ENCODE measurements at places on chromosomes 2 and 18.

DNA sequence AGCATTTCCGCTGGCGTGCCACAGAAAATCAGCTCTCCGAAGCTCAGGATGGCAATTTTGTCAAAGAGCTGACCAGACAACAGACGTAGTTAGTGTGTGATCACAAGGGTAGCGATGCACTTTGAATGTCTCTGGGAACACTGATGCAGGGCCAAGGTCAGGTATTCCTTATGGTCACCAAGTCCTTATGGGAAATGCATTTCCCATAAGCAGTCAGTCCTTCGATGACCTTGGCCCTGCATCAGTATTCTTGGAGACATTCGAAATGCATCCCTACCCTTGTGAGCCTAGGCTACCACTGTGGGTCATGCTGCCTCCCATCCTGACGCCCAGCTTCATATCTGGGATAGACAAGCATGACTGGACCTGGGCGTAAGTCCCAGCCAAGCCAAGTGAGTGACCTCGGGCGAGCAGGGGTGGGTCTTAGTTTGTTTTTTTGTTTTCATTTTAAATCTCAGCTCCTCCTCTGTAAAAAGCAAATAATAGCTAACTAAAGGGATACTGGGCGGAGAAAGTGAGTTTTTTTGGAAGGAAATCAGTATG is 13.6 kb downstream of the ABCG5 start:
- DNase-seq = no peak

- no peak for DNase-seq
Measured at GRCh38 chr2:49845671-49846070, 691.4 kb upstream of the FSHR start.

DNA sequence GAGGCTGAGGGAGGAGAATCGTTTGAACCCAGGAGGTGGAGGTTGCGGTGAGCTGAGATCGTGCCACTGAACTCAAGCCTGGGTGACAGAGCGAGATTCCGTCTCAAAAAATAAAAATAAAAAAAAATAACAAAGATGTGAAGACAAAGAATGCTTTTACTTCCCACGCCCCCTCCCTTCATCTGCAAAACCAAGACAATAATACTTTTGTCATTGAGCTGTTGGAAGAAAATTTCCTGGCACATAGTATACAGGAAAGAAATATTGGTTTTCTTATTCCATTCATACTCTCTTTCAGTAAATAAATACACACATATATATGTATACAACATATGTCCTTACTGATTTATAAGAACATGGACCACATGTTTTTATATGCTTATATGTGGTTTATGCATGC is 12.2 kb downstream of the GREB1 start:
- DNase-seq = no peak

- no peak for DNase-seq
Measured at GRCh38 chr2:8159966-8160603, 521.8 kb upstream of the ID2 start.

DNA sequence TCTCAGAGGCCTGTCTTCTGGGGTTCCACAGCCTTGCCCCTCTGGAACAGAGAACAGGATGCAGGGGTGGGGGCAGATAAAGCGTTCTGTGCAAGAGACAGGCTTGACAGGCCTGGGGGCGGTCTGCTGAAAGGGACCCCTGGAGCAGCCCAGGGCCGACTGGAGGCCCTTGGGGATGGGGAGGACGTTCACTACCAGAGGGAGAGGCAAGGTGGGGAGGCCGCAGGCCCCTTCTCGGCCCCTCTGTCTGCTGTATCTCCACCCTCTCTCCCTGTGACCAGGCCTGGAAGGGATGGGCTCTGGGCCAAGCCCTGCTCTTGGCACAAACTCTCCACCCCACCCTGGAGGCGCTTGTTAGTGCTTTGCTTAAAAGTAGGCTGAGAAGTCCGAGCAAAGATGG is 27.3 kb upstream of the INHBB start:
- no peak for DNase-seq

DNA sequence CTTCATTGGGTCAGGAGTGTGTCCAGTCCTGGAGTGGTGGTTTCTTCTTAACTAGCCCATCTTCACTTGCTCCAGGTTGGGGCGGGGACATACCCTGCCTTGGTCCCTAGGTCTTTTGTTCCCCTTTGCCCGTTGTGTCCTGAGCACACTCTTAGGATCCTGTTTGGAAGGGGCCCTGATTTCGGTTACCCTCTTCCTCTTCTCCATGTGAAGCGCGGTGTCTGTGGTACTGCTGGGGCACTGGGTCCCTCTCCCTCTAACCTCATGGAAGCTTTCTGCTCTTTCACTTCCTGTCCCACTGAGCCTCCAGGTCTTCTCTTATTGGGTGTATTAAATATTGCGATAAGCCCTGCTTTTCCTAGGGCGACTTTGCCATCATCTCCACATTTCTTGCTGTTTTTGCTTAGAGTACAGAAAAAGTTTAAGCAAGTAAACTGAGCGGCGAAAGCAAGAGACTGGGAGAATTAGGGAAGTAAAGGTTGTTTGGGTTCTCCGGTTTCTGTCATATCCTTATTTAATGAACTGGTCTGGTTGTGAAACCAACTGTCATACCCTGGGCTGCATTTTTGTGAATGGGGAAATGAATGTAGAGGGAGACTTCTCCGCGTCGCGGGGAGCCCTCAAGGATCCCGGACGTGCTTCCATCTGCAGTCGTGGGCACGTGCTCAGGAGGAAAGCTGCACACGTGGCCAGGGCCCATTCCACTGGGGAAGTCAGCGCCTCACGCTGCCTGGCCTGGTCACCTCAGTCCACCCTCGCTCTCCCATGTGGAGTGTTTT is 73.8 kb upstream of the B3GNT7 start:
- no peak for DNase-seq

- no peak for DNase-seq
Measured at GRCh38 chr2:56109994-56110393, 73.8 kb upstream of the CCDC85A start.

DNA sequence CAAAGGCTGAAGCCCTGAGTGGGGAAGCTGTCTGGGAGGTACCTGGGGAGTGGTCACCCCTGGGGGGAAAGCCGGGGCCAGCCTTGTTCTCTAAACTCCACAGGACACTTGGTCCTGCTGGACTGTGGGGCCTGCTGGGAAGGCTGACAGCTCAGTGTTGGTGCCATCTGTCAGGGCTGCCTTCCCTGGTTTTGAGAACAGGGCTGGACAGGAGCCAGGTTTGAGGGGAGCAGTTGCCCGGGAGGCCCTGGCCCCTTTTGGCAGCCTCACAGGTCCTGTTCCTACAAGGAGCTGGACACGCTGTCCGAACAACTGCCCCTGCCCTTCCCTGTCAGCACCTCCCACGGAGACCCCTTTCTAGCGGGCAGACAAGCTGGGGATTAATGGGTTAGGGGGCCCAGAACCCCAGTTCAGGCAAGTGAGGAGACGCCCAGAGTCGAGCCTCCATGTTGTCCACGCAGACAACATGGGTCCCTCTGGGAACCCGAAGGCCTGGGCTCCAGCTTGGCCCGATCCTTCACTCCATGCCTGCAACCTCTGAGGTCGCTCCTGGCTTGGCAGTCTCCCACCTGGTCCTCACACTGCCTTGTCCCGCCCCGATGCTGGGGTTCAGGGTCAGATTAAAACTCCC is 40.8 kb downstream of the ATOH8 start:
- DNase-seq = no peak

DNA sequence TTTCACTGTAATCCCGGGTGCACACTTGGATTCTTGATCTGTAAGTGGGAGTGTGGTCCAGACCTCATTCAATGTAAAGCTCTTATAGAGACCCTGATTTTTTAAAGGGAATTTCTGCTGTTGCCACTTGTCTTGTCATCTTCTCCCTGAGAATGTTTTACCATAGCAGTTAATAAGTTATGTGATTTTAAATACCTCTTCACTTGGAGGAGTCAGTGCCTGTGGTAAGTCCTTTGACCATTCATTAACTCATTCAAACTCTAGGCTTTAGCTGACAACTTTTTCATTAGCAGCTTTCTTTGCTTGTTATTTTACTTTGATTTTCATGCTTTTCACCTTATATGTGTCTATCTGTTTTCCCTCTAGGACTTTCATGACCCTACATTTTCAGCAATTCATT is 51.3 kb downstream of the FMNL2 start:
- no peak for DNase-seq

GRCh38 chr2:226174390-226174789 is 625.2 kb downstream of the IRS1 start:
- no peak for DNase-seq

- no peak for DNase-seq
Measured at GRCh38 chr18:23300231-23300805, 152.8 kb upstream of the RIOK3 start.

DNA sequence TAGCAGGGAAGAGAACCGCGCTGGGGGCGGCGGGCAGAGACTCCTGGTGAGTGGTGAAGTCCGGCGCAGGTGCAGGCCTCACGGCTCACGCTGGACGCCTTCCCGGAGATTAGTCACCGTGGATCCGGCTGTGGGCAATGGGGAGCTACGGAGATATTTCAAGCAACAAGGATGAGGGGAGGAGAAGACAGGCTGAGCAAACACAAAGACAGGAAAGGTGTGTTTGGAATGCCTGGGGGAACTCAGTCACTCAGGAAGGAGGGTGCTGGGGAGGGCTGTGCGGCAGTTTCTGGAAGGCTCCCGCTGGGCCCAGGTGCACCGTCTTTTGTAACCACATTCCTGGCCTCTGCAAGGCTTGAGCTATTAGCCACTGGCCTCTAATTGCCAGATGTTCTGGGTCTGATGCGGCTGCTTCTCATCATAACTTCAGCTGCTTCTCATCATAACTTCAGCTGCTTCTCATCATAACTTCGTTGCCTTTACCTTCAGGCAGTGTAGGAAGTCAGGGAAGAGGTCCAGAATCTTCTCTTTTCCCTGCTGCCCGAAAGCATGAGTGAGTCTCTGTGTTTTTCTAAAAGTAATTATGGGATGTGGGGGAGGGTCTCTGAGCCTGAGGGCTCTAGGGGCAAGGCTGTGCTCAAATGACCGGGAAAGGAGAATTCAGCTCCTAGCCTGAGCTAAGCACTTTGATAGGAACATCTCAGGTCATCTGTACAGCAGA is 118.9 kb downstream of the PXDN start:
- no peak for DNase-seq

DNA sequence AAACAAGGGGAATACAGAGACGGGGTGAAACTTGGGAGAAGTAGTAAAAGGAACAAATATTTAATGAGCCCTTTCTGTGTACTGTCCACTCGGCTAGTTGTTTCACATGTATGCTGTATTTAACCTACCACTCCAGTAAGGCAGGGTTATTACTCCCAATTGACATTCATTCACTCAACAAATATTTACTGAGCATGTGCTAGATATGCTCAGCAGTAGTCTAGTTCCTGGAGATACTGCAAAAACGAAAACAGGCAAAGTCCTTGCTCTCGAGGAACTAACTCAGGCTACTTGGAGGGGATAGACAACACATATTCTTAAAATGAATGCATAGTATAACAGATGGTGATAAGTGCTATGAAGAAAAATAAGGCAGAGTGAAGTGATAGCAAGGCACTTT is 207.3 kb downstream of the SS18 start:
- DNase-seq = no peak

GRCh38 chr18:54140641-54141040 is 83.8 kb downstream of the MBD2 start:
- DNase-seq = no peak

GRCh38 chr2:184685999-184686841 is 87.9 kb downstream of the ZNF804A start:
- no peak for DNase-seq
